WTC11 (cell line): ENCODE measurements at places on chromosomes 4 and X. TPM values are rescaled to one million over a fixed set of nuclear protein-coding genes. Genes with fewer than 3 reads are reported as not detected.

The ETDC gene
- not detected in 3 replicates for total RNA-seq

The POU3F4 gene
- total RNA-seq: 3.3 to 3.6 TPM (median 3.6 TPM) in 3 replicates

The IL9R gene
- total RNA-seq: 1.3 to 2.0 TPM (median 1.9 TPM) in 3 replicates

The GJB1 gene
- total RNA-seq: 0.14 to 0.21 TPM (median 0.17 TPM) in 3 replicates

The TAF7L gene
- 0.11 to 0.17 TPM in 2 of 3 replicates, not detected in the other for total RNA-seq

The HPGDS gene
- total RNA-seq: not detected in 3 replicates

The DIPK2B gene
- total RNA-seq: not detected in 3 replicates

The FOXR2 gene
- not detected in 3 replicates for total RNA-seq

The ZNF275 gene
- total RNA-seq: 9.3 to 9.9 TPM (median 9.8 TPM) in 3 replicates

The SLC25A5 gene
- total RNA-seq: 573 to 595 TPM (median 584 TPM) in 3 replicates
